ENCODE measurements at places on chromosomes 13 and 19.
A peak's percentile ranks its signal among the peaks of the same experiment; 100 is the strongest.

- no peak for DNase-seq
Measured at GRCh38 chr13:25252225-25252624, 35.1 kb downstream of the MTMR6 start.

- no peak for DNase-seq
Measured at GRCh38 chr13:58587183-58587582, 955.6 kb downstream of the PCDH17 start.

DNA sequence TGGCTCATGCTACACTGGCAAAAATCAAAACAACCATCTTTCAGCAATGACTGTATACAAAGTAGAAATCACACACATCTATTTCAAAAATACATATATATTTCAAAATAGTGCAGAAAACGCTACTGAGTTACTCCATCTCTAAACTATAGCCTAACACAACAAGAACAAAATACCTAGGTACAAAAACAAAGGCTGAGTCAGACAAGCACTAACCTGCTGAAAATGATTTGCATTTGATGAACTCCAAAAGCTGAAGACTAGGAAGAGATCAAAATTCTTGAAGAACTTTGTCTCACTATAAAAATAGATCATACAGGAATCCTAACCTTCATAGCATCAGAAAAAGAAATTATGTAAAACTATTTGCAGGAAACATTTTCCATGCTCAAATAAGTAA lies 381.6 kb downstream of the EFNB2 start:
- no peak for DNase-seq

GRCh38 chr13:106534639-106535551 lies 567 bp downstream of the EFNB2 start:
- DNase-seq: peak; percentile 5

- no peak for DNase-seq
Measured at GRCh38 chr19:39083599-39083982, 577 bp upstream of the ACP7 start.

GRCh38 chr13:50119591-50119990 lies 104.3 kb downstream of the KCNRG start:
- DNase-seq: no peak

GRCh38 chr19:13783565-13784500 lies 9.6 kb downstream of the C19orf53 start:
- no peak for DNase-seq

DNA sequence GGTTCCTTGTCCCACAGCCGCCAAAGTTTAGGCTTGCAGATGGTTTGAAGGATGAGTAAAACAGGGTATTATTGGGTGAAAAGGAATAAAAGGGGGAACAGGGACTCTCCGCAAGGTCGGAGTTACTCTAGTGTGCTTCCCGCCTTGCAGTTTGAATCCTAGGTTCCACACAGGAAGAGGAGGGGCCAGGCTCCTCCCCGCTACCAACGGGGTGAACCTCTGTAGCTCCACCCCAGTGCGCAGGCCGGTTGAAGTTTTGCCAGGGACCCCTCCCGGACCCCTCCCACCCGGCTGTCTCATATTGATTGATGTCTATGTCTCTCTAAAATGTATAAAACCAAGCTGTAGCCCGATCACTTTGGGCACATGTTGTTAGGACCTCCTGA lies 11.6 kb upstream of the GTF2F2 start:
- DNase-seq: no peak

DNA sequence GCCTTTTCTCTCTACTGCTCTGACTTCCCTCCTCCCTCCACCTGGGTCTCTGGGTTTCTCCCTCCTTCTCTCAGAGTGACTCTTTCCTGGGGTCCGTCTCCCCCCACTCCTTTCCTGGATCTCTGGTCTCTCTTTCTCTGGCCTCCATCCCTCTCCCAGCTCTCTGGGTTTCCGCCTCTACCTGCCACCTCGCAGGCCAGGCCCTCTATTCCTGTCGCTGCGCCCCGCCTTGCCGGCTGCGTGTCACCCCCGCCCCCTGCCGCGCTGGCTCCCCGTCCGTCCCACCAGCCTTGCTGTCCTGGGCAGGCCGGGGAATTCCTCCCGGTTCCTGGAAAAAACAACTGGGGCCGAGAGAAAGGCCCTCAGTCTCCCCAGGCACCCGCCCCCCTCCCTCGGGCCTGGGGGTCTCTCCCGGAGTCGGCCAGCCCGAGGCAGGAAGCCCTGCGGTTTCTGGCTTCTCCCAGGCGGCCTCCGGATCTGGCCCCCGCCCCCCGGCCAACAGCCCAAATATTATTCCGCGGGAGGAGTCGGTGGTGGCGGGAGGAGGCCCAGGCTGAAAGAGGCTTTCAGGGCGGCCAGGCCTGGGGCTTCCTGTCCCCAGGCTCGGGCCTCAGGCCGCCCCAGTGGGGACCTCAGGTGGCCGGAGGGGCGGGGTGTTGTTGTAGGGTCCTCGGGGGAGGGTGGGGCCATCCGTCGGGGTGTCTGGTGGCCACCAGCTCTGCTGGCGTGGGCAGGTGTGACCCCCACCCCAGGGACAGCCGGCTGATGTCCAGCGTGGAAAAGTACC lies 9.3 kb downstream of the IRF2BP1 start:
- DNase-seq: no peak

- DNase-seq: no peak
Measured at GRCh38 chr13:106088085-106088484, 447.4 kb downstream of the EFNB2 start.

GRCh38 chr13:78601124-78601873 lies 2.1 kb downstream of the POU4F1 start:
- DNase-seq: no peak

DNA sequence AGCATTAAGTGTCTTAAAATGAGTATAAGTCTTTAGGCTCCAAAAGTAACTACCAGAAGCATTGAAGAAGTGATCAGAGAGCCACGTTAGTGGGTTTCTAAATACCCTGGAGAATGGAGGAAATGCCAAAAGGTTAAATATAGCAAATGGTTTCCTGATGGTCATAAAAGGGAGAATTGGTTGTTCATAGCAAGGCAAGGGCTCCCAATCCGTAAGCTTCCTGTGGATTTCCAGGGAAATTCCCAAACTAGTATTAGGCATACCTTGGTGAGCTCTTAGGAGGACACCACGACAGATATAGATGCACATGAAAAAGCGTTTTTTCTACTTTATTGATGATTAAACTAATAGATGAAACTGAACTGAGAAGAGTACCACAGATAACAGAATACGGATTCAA lies 410.9 kb downstream of the FOXO1 start:
- DNase-seq: no peak

- no peak for DNase-seq
Measured at GRCh38 chr13:33207615-33207961, 78.0 kb downstream of the STARD13 start.

GRCh38 chr13:26923824-26924605 lies 163.4 kb upstream of the GPR12 start:
- DNase-seq: no peak

DNA sequence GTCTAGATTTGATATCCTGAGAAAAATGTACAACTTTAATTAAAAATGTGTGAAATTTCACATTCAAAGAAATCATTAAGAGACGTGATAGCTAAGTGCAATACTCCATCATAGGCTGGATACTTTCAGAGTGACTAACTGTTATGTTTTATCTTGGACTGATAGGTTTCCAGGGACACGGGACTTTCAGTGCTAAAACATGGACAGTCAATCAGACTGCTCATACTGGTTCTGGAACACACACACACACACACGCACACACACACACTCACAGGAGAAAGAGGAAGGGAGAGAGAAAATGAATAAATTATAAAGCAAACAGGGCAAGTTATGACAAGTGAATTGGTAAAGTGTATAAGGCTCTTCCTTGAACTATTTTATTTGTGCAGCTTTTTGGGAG lies 955.9 kb downstream of the SLITRK5 start:
- DNase-seq: no peak

DNA sequence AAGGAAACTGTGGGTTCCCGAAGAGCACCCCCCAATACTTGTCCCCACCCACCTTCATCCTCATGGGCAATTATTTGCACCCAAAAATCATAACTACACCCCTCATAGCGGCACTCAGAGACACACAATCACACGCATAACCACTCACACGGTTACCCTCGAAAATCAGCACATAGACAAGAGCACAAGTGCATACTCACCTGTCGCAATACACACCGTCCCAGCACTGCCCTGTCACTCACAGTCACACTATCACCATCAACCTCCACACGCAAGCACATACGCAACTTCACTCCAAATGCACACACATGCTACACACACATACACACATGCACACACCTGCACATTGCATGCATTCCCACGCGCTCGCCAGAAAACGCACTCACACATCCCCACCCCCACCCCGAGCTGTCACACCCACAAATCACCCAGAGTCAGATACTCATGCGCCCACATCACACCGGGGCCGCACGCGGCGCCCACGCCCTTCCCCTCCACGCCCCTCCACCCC lies 535 bp downstream of the COL5A3 start:
- DNase-seq: peak; percentile 15

GRCh38 chr13:22017226-22017625 lies 346.4 kb downstream of the FGF9 start:
- DNase-seq: no peak

DNA sequence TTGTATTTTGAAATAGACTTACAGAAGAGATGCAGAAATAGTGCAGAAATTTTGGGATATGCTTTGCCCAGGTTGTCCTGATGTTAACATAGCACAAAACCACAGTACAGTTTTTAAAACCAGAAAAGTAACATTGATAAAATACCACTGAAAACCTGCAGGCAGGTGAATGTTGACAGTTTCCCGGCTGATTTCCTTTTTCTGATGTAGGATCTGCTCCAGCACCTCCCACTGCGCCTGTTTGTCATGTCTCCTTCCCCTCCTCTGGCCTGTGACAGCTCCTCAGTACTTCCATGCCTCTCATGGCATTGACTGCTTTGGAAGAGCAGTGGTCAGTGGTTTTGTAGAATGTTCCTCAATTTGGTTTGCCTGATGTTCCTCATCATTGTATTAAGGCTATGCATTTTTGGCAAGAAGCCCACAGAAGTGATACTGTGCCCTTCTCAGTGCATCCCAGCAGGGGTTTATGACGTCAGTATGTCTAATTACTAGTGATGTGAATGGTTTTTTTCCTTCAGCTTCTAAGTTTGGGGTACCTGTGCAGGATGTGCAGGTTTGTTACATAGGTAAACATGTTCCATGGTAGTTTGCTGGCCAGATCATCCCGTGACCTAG lies 31.0 kb downstream of the TDRD12 start:
- no peak for DNase-seq

- no peak for DNase-seq
Measured at GRCh38 chr13:41505209-41505835, 48.0 kb downstream of the RGCC start.

- no peak for DNase-seq
Measured at GRCh38 chr13:80821466-80821865, 480.5 kb upstream of the SPRY2 start.

DNA sequence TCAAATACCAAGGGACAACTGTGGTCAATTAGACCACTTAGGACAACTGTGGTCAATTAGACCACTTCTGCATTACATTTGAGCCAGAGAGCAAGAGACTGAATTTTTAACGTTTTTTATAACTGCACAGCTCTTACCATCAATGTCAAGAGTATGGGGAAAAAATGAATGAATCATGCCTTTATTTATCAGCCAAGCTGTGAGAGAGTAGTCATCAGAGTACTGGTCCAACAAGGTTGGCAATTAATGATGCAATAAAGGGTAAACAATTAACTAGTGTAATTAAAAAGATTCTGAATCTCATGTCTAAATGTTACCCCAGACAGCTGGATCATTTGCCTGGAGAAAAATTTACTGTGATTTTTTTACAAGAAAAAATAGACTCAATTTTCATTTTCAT lies 381.1 kb downstream of the LIG4 start:
- DNase-seq: no peak

GRCh38 chr19:15550929-15551292 lies 42.6 kb downstream of the CYP4F22 start:
- no peak for DNase-seq

GRCh38 chr13:46519182-46519581 lies 33.8 kb upstream of the LRCH1 start:
- no peak for DNase-seq

GRCh38 chr19:1811472-1811894 lies 593 bp downstream of the ATP8B3 start:
- DNase-seq: peak; percentile 47

DNA sequence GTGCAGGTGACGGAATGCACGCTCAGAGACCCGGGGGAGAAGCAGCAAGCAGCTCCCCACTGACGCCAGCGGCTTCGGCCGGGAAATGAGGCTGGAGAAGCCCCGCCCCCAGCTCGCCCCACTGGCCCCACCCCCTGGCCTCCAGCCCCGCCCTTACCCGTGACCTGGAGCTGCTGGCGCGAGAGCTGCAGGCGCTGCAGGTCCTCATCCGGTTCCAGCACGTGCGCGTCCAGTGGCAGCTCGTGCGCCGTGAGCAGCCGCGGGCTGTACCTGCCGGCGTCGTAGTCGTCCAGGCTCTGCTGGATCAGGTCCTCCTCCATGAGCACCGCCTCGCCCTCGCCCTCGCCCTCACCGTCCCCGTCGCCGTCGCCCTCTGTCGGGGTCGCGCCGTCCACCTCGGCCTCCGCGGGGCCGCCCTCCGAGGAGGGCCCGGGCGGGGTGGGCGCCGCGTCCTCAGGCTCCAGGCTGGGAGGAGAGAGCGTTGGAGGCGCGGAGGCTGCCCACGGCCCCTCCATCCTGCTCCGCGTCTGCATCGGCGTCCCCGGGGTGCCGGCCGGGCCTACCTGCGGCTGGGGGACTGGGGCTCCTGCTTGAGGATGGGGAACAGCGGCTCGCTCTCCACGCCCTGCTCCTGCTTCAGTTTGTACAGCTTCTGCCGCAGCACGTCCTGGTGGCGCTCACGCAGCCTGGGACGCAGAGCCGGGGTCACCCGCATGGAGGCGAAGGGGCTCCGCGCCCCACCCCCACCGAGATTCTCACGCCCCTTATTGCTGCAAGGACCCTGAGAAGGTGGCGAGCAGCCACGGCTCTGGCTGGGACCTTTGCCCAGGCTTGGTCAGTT lies 6.4 kb upstream of the TBXA2R start:
- DNase-seq: no peak

GRCh38 chr19:16850133-16850532 lies 20.9 kb downstream of the SIN3B start:
- no peak for DNase-seq

DNA sequence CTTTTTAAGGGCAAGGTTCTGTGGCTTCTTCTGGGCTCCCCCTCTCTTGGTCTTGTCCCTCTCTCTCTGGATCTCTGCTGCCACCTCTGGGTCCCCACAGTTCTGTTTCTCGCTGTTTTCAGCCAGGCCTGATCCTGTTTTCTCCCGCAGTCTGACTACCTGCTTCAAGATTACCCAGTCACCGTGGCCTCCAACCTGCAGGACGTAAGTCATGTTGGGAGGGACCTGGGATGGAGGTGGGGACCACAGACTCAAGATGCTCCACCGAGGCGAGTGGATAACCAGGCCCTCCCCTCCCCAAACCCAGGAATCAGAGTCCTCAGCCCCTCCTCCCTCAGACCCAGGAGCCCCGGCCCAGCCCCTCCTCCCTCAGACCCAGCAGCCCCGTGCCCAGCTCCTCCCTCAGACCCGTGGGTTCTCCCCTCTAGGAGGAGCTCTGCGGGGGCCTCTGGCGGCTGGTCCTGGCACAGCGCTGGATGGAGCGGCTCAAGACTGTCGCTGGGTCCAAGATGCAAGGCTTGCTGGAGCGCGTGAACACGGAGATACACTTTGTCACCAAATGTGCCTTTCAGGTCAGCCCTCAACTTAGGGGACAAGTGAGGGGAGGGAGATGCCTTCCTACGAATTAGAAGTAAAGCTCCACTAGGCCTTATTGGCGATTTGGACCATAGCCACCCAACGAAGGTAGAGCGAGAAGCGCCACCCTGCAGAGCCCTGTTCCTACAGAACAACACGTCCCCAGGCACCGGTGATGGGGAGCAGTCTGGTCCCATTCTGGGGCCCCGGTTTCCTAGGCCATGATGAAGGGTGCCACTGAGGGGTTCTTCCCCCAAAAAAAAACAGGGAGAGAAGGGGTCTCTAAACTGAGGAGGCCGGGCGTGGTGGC lies 2.2 kb downstream of the FLT3LG start:
- peak; percentile 68 for DNase-seq

- no peak for DNase-seq
Measured at GRCh38 chr13:61880578-61881283, 465.1 kb upstream of the PCDH20 start.
